ENCODE measurements at places on chromosomes 7 and 10.

- DNase-seq: no peak
Measured at GRCh38 chr7:88866265-88866863, 70.8 kb upstream of the TEX47 start.

DNA sequence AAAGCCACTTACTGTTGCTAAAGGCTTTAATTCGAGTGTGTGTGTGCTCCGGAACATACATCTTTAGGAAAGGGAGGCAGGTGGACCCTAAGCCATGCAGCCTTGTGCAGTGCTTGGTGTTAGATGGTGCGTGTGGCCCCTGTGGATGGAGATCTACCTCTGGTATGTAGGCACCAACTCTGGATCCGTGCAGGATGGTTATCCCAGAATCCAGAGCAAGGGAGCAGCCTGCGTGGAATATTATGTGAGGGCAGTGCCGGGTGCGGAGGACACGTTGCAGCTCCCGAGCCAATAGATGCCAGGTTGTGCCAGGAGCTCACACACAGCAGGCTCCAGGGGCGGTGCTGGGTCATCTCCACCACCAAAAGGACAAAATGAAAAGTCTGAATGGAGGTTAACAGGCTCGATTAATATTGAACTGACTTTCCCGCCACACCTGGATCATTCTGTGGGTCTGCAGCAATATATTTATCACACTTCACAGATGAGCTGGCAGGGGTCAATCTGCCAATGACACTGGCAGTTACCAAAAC is 143.0 kb upstream of the NPS start:
- no peak for DNase-seq

DNA sequence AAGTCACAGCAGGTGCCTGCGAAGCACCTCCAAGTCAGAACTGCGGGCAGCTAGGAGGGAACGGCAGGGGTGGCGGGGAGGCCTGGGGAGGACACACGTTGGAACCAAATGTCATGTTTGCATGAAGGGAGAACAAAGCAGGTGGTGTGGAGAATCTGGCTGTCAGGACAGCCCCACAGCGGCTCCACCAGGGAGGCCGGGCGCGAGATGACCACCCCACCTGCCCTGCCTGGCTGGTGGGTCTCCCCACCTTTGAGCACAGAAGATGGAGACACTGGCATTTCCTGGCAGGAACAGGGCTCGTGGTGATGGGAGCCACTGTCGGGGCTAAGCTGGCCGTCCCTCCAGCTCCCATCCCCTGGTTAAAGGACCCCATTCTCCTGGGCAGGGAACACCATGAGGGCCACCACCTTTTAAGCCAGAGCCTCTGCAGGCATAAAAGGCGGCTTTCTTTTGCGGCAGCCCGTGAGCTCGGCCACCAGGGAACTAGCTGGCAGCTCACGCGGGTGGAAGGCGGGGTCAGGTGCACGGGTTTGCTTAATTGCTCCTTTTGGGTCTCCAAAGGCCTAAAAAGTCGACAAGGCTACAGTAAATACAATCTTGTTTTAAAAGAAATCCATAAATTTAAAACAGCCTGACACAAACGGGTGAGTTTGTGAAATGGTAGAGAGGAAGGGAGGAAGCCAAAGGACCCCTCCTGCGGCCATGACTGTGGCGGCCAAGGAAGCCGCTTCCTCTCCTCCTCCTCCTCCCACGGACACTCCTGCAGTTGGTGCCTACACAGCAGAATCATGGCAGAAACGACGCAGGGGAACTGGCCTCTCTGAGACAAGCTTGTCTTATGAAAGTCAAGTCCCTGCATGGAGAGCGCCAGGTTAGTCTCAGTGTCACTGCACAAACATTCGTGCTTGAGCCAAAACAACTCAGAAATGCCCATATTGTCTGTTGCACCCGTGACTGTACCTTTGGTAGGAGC is 213.8 kb downstream of the DNAJB6 start:
- DNase-seq: no peak

DNA sequence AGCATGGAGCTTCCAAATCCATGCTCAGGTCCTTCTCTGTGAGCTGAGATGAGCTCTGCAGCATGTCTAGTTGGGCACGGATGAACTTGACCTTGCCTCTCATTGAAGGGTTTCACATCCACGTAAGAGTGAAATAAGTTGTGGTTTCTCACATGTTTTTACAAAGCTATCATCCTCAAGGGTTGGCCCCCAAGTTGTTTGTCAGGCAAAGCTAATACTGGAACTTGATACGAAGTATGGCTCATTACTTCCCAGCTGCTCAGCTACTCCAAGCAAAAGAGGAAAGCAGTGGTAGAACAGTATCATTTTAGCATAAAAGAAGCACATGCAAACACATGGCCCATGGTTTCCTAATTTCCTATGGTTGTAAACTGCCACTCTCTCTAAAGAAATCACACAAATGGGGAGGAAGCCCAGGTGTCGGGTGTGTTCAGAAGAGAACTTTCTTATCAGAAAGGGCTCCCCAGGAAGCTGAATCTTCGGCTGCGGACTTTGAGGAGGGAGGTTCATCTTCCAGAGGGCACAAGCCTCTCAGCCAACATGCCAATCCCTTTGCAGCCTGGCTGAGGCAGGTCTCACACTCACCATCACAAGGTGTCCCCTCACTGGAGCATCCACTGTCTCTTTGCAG is 45.3 kb downstream of the PDLIM1 start:
- DNase-seq: no peak

GRCh38 chr10:22560096-22560912 is 154.1 kb downstream of the PIP4K2A start:
- no peak for DNase-seq

DNA sequence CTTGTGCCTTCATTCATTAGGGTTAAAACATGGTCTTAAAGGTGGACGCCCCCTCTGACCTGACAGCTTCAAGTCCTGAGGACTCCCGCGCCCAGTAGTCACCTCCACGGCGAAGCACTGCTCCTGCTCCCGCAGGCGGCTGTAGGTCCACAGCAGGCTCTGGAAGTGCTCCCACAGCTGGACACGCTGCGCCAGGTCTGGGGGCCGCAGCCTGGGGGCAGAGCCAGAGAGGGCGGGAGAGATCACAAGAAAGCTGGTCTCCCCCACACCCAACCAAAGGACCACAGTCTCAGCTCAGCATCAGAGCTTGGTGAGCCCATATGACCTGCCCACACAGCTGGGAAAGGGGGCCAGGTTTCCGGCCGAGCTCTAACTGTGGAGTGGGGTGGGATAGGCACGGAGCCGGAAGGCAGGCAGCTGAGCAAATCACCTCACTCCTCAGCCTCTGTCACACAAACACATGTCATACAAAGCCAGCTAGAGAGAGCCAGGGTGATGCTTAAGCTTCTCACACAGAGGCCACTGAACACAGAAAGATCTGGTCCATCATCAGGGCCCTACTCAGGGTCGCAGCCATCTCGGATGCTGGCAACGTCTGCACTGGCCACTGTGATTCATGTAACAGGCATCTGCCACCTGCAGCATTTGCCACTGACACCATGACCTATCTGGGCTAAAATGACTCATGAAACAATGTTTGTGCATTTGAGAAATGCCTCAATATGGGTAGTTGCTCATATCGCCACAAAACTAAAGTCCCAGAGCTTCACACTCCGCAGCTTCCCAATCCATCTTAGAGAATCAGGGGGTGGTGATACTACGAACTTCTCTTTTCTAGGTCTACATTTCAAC is 12.6 kb downstream of the HPS1 start:
- no peak for DNase-seq

DNA sequence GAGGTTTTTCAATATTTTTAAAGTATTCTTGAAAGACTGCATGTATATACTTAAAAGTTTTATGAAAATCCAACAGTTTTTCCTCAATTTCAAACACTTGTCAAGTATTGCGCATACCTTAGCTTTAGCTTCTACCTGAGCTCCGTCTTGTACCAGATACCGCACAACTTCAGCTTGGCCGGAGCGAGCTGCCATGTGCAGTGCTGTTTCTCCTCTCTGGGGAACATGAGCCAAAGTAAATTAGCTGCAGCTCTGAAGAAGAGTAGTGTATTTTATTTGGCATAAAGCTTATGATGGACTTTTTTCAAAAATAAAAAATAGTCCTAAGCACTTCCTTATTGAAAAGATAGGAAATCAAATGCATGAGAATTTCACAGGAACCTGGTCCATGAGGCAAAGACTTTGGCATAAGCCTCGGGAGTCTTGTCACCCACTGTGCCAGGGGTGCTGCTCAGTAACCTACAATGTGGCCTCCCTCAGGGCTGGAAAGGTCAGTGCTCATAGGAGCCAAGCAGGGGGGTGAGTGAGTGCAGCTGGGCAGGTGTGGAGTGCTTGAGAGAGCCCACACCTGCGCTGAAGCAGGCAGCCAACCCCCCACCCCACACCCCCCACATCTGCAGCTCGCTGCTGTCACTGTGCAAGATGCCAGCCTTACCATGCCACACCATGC is 189.5 kb downstream of the ANK3 start:
- DNase-seq: no peak

DNA sequence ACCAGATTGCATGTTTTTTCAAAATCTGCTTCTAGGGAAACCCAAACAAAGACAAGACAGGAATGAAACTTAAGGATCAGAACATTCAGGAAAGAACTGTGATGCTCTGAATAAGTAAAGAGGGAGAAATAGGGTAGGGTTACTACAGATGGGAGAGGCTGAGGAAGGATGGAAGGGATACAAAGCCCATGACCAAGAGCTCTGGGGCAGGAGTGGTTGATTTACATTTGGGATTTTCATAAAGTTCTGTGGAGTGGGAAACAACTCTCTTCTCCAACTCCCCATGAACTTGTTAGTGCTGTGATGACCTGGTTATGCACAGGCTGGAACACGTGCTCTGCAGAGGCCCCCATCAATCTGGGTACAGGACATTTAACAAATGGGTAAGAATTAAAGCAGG is 216.0 kb upstream of the KLF14 start:
- no peak for DNase-seq

DNA sequence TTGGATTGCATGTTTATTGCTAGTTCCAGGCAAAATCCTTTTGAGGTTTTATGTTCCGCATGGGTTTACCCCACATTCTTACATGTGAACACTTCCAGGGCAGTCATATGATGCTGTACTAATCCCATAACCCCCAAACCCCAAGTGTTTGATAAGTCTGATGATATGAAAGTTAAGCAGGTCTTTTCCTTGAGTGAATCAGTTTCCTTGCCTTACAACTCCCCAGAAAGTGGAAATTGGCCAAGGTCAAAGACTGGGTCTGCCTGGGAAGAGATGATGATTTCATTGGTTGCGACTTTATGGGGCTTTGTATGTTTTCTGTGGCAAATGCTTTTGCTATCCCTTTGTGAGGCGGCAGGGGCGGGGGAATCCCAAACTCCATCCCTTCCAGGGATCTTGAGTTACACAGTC is 24.7 kb downstream of the AFAP1L2 start:
- no peak for DNase-seq

DNA sequence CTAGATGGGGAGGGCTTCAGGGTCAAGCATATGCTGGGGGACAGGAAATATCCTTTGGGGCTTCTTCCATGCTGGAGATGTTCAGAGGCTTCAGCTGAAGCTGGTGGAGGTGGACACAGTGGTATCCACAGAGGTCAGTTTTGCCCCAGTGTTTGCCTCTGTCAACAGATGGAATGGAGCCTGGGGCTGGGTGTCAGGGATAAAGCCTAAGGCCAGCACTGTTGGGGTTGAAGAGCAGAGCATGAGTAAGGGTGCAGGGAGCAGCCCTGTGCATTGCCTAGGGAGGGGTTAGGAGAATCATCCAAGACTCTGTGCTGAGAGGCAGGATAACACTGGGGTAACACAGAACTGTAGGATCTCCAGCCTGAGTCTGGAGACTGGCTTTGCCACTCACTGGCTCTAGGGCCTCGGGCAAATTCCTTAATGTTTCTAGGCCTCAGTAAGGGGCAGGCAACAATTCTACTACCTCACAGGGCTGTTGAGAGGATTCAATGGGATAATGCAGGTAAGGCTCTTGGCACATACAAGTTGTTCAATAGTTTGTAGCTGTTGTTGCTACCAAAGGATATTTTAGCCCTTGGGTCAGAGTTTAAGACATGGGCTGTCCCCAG is 21.8 kb upstream of the MYL7 start:
- DNase-seq: no peak

All from RWPE1 (cell line).